ENCODE measurements at places on chromosomes 2 and 18. TPM values are rescaled to one million over a fixed set of nuclear protein-coding genes. Genes with fewer than 3 reads are reported as not detected.

The HOXD12 gene
- total RNA-seq: not detected

The STARD6 gene
- total RNA-seq: not detected

The SGPP2 gene
- 4.5 TPM for total RNA-seq

The RAB6C gene
- total RNA-seq: not detected

The UGT1A5 gene
- not detected for total RNA-seq

The DCC gene
- not detected for total RNA-seq

- H3K4me3 ChIP-seq: no peak overlapping the region
- no peaks in the 10 kb centered on the region for H3K27me3 ChIP-seq
- DNase-seq: no peak
- H3K36me3 ChIP-seq: peaks cover 3% of the 10 kb centered on the region
- H3K27ac ChIP-seq: no peak overlapping the region
These were observed 74.8 kb upstream of the COL5A2 start for GRCh38 chr2:189254268-189254883.

DNA sequence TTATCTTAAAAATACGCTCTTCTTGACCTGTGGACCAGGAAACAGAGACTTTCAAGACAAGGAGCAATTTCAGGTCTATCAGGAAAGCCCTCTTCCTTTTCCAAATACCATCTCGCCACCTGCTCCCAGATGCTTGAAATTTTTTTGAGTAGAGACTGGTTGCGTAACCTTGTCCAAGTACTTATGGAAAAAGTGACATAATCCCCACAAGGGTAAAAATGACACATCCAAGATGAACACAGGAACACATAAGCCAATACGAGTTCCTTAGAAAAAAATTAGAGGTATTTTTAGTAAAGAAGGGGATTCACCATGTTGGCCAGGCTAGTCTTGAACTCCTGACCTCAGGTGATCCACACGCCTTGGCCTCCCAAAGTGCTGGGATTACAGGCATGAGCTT lies 1.8 kb downstream of the SERPINB13 start:
- peaks cover 30% of the 10 kb centered on the region for H3K27me3 ChIP-seq
- no peak overlapping the region for H3K4me3 ChIP-seq
- DNase-seq: no peak
- no peaks in the 10 kb centered on the region for H3K36me3 ChIP-seq

GRCh38 chr2:46569061-46569560 lies 89.7 kb downstream of the TMEM247 start:
- no peak for DNase-seq
- H3K27me3 ChIP-seq: no peaks in the 10 kb centered on the region
- peak overlapping the region; percentile 66 for H3K27ac ChIP-seq
- no peak overlapping the region for H3K4me3 ChIP-seq

DNA sequence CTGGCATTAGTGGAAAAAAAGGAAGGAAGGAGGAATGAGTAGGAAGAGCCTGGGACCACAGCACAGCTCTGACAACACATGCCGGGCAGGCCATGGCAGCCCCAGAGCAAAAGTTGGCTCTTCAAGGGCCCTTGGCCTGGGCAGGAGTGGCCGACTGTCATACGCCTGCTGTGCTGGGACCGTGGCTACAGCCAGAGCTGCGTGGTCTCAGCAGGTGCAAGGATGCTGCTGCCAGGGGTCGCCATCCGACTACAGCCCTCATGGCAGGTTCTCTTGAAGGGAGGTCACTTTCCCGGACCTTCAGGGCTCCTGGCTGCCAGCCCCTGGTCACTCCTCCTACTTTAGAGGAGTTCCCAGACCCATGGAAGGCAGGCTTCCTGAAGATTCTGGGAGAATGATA lies 109.9 kb downstream of the ARL4C start:
- H3K27ac ChIP-seq: peak overlapping the region; percentile 54
- H3K4me1 ChIP-seq: peaks cover 14% of the 10 kb centered on the region
- H3K27me3 ChIP-seq: no peaks in the 10 kb centered on the region
- no peak overlapping the region for H3K4me3 ChIP-seq
- peaks cover 4% of the 10 kb centered on the region for H3K36me3 ChIP-seq
- no peak for DNase-seq

GRCh38 chr2:61044636-61045035 lies 21.0 kb upstream of the SANBR start:
- DNase-seq: no peak
- peaks cover 20% of the 10 kb centered on the region for H3K4me1 ChIP-seq
- no peaks in the 10 kb centered on the region for H3K27me3 ChIP-seq
- no peaks in the 10 kb centered on the region for H3K36me3 ChIP-seq
- H3K27ac ChIP-seq: peak overlapping the region; percentile 85
- H3K4me3 ChIP-seq: no peak overlapping the region

DNA sequence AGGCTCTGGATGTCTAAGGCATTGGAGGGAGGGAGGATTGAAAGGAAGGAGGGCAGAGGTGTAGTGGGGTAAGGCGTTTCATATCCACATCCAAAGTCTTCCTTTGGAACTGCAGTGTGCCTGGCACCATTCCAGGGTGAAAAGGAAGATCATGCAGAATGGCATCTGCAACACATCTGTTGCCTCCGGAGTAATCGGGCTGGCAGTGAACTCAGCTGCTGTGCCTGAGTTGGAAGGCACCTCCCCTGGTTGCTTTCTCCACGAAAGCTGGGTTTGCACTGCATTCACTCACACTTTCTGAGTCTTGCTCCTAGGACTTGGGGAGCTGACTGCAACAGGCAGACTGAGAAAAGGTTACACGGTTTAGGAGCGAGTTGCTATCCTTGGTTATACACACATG lies 30.3 kb upstream of the SEC11C start:
- no peak overlapping the region for H3K27ac ChIP-seq
- no peak for DNase-seq
- no peak overlapping the region for H3K4me3 ChIP-seq
- peaks cover 82% of the 10 kb centered on the region for H3K27me3 ChIP-seq
- H3K36me3 ChIP-seq: peaks cover 3% of the 10 kb centered on the region
- no peaks in the 10 kb centered on the region for H3K4me1 ChIP-seq

DNA sequence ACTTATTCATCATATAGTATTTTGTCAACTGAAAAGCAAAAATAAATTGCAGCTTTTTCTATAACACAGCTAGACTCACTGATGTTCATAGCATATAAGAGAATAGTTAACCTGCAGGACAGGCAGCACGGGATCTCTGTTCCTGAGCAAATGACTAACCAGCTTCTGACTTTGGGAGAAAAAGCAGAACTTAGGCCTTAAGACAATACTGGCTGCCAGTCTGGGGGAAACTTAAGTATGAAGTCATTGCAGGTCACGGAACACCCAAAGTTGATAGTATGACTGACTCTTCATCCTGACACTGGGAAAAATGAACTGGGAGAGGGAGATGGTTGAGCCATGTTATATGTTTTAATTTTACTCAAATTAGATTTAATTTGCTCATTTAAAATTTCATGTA lies 113.0 kb downstream of the DPP4 start:
- H3K36me3 ChIP-seq: peaks cover 3% of the 10 kb centered on the region
- no peak overlapping the region for H3K27ac ChIP-seq
- H3K4me1 ChIP-seq: peaks cover 18% of the 10 kb centered on the region
- no peak for DNase-seq

- no peak overlapping the region for H3K4me3 ChIP-seq
- H3K36me3 ChIP-seq: no peaks in the 10 kb centered on the region
- H3K27ac ChIP-seq: no peak overlapping the region
- no peak for DNase-seq
- H3K4me1 ChIP-seq: peaks cover 2% of the 10 kb centered on the region
- H3K27me3 ChIP-seq: peaks cover 61% of the 10 kb centered on the region
These were observed 83.1 kb downstream of the FBXO15 start for GRCh38 chr18:74064510-74064909.

DNA sequence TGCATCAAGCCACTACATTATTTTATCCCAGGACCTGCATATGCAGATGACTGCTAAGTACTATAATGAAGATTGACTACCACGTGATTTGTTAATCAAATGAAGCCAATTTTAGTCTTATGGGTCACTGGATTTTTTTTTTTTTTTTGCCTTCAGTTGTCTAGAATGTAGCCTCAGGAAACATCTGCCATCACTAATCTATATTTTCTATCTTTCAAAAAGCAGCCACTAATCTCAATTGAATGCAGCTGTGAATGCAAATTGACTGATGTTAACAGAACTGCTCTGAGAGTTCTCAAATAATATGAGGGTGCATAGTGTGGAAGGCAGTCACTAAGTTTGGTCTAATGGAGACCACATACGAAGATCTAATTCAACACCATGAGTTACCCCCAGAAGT lies 106.3 kb downstream of the ABCA12 start:
- no peaks in the 10 kb centered on the region for H3K36me3 ChIP-seq
- no peak for DNase-seq
- no peak overlapping the region for H3K27ac ChIP-seq
- H3K4me1 ChIP-seq: no peaks in the 10 kb centered on the region
- H3K27me3 ChIP-seq: no peaks in the 10 kb centered on the region
- H3K4me3 ChIP-seq: no peak overlapping the region

DNA sequence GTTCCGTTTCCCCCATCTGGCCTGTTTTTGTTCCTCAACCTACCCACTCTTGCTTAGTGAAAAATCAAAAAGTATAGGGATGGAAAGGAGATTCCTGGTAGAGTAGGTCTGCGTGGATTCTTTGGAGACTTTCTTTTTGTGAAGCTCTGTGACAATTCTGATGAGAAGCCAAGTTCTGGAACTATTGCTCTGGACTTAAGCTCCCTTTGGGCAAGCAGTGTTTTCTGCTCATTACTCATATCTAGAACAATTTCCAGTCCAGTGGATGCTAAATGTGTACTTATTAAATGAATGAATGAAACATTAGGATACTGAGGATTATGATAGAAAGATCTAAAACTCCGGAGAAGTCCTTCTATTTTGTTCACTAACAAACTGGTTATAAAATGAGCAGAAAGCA lies 76.5 kb downstream of the SOCS6 start:
- no peaks in the 10 kb centered on the region for H3K4me1 ChIP-seq
- peaks cover 33% of the 10 kb centered on the region for H3K27me3 ChIP-seq
- H3K4me3 ChIP-seq: no peak overlapping the region
- peaks cover 2% of the 10 kb centered on the region for H3K36me3 ChIP-seq
- no peak overlapping the region for H3K27ac ChIP-seq

- H3K4me3 ChIP-seq: no peak overlapping the region
- H3K27ac ChIP-seq: no peak overlapping the region
- H3K4me1 ChIP-seq: peaks cover 4% of the 10 kb centered on the region
- H3K36me3 ChIP-seq: no peaks in the 10 kb centered on the region
- peaks cover 8% of the 10 kb centered on the region for H3K27me3 ChIP-seq
These were observed 348.6 kb upstream of the SALL3 start for GRCh38 chr18:78630981-78631510.

DNA sequence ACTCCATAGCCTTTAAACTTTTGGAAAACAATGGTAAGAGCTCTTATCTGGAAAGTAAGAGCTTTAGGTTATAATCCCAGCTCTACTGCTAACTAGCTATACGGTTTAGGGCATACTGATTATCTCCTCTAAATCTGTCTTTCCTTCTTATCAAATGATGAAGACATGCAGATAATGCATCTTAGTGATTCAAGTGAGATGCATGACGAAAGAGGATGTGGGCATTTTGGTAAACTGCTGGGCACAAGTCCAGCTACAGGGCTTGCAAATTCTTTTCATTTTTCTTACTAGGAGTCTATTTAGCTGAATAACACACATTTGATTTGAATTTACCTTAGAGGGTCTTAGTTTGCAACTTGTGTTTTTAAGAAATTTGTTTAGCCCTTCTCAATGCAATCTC lies 1604.8 kb upstream of the ZEB2 start:
- H3K4me3 ChIP-seq: no peak overlapping the region
- DNase-seq: no peak
- H3K4me1 ChIP-seq: no peaks in the 10 kb centered on the region
- no peaks in the 10 kb centered on the region for H3K27me3 ChIP-seq

DNA sequence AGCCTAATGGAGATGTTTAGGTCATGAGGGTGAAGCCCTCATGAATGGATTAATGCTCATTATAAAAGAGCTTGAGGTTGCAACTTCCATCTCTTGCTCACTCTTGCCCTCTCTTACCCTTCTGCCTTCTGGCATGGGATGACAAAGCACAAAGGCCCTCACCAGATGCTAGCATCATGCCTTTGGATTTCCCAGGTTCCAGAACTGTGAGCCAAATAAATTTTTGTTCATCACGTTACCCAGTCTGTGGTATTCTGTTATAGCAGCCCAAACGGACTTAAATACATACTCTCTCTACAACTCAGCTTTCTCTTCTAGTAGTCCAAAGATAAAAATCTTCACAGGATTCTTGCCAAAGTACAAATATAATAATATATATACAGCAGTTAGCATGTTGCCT lies 75.8 kb downstream of the LNPK start:
- H3K27ac ChIP-seq: no peak overlapping the region
- no peaks in the 10 kb centered on the region for H3K4me1 ChIP-seq
- peaks cover 8% of the 10 kb centered on the region for H3K36me3 ChIP-seq

GRCh38 chr2:25256488-25256875 lies 85.2 kb downstream of the DNMT3A start:
- peaks cover 15% of the 10 kb centered on the region for H3K4me1 ChIP-seq
- peak overlapping the region; percentile 74 for H3K27ac ChIP-seq

GRCh38 chr18:73976433-73976832 lies 171.2 kb downstream of the FBXO15 start:
- H3K27me3 ChIP-seq: peaks cover 68% of the 10 kb centered on the region
- no peak for DNase-seq
- no peak overlapping the region for H3K4me3 ChIP-seq
- H3K36me3 ChIP-seq: peaks cover 2% of the 10 kb centered on the region

- no peak overlapping the region for H3K4me3 ChIP-seq
- H3K27ac ChIP-seq: no peak overlapping the region
- peaks cover 22% of the 10 kb centered on the region for H3K27me3 ChIP-seq
These were observed 218.2 kb downstream of the RBM43 start for GRCh38 chr2:151043484-151043883.

DNA sequence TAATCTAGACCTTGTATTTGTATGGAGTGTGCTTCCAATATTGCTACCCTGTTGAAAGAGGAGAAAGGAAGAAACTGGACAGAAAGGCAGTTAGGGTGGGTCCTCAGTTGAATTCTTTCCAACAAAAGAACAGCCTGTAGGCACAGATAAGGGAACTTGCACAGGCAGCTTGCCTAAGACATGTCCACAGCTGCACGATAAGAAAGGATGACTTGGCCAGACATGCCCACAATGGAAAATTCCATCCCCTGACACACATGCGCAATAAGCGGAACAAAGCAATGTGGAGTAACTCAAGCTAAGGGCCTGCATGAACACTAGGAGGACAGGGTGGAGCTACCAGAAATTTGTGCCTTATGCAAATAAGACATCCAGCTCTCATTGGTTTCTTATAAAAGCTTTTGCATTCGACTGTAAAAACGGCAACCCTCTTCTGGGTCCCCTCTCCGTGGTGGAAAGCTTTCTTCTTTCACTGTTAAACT lies 1084.7 kb upstream of the NXPH2 start:
- H3K36me3 ChIP-seq: peaks cover 2% of the 10 kb centered on the region
- DNase-seq: no peak
- no peak overlapping the region for H3K4me3 ChIP-seq
- no peak overlapping the region for H3K27ac ChIP-seq

GRCh38 chr2:86221066-86221684 lies 21.9 kb downstream of the MRPL35 start:
- no peaks in the 10 kb centered on the region for H3K36me3 ChIP-seq
- no peaks in the 10 kb centered on the region for H3K27me3 ChIP-seq
- no peak overlapping the region for H3K27ac ChIP-seq
- no peak overlapping the region for H3K4me3 ChIP-seq
- DNase-seq: no peak
- H3K4me1 ChIP-seq: peaks cover 15% of the 10 kb centered on the region

Measured in T-helper 17 cell (primary cell).